A549 treated with DMSO at 1 μM for 4 hours (cell line): ENCODE measurements at places on chromosomes 4 and X. TPM values are rescaled to one million over a fixed set of nuclear protein-coding genes. Genes with fewer than 3 reads are reported as not detected.

Gene CXorf49
- not detected in 5 replicates for total RNA-seq

Gene RNF150
- total RNA-seq = 0.26 to 0.57 TPM (median 0.30 TPM) in 5 replicates

Gene TMEM271
- total RNA-seq = not detected in 5 replicates

Gene PDLIM5
- 34.1 to 51.3 TPM (median 48.2 TPM) in 5 replicates for total RNA-seq
